ENCODE measurements at places on chromosomes 5 and 9. TPM values are rescaled to one million over a fixed set of nuclear protein-coding genes. Genes with fewer than 3 reads are reported as not detected.

CDH9 gene
- not detected for polyA plus RNA-seq

SLC1A1 gene
- polyA plus RNA-seq: 3.1 TPM

DNA sequence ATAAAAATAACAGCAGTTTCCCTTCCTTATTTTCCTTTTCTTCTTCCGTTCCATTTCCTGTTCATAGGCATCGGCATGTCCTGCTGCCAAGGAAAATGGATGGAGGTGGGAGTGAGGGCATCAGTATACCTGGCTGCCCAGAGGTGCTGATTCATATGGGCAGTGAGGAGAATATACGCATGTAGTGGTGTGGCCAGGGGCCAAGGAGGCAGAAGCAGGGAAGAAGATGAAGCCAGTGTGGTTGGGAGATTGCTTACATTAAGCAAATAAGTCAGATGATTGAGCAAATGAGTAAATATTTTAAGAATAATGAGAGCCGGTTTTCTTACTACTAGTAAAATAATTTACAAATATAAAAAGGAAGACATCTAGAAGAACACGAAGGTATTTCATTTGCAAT lies 344.9 kb upstream of the PAPPA start:
- H3K27ac ChIP-seq: no peak overlapping the region
- no peak overlapping the region for H3K4me3 ChIP-seq
- no peaks in the 10 kb centered on the region for H3K4me1 ChIP-seq

GRCh38 chr5:180171568-180172094 lies 37.4 kb downstream of the RASGEF1C start:
- H3K27me3 ChIP-seq: no peaks in the 10 kb centered on the region
- H3K4me1 ChIP-seq: no peaks in the 10 kb centered on the region
- DNase-seq: no peak
- no peak overlapping the region for H3K27ac ChIP-seq
- H3K36me3 ChIP-seq: no peaks in the 10 kb centered on the region

GRCh38 chr5:126865299-126865698 lies 88.4 kb downstream of the LMNB1 start:
- no peak for DNase-seq
- no peaks in the 10 kb centered on the region for H3K27me3 ChIP-seq
- H3K36me3 ChIP-seq: no peaks in the 10 kb centered on the region
- no peak overlapping the region for H3K27ac ChIP-seq

GRCh38 chr9:88319936-88320747 lies 68.1 kb upstream of the SPIN1 start:
- DNase-seq: no peak
- H3K4me1 ChIP-seq: no peaks in the 10 kb centered on the region
- no peak overlapping the region for H3K27ac ChIP-seq
- no peak overlapping the region for H3K4me3 ChIP-seq
- no peaks in the 10 kb centered on the region for H3K36me3 ChIP-seq

- DNase-seq: no peak
- H3K4me3 ChIP-seq: no peak overlapping the region
- peaks cover 3% of the 10 kb centered on the region for H3K4me1 ChIP-seq
- no peaks in the 10 kb centered on the region for H3K36me3 ChIP-seq
These were observed 164.0 kb downstream of the PAM start for GRCh38 chr5:102918986-102919610.

DNA sequence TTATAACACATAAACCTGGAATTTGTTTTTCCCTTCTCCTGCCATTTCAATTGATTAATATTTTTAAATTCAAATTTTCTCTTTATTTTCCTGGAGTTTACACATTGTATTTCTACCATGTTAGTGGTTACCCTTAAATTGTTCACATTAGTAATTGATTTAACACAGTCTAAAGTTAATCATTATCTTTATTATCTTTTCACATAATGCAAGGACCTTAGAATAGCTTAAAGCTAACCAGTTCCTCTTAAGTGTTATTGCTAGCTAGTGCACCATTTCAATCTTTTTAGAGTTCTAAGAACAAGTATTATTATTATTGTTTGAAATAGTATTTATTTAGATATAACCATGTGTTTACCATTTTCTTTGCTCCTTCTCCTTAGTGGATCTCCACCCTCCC lies 251.2 kb upstream of the FBXL7 start:
- H3K27me3 ChIP-seq: no peaks in the 10 kb centered on the region
- no peak for DNase-seq
- H3K27ac ChIP-seq: no peak overlapping the region
- no peak overlapping the region for H3K4me3 ChIP-seq
- H3K36me3 ChIP-seq: no peaks in the 10 kb centered on the region
- H3K4me1 ChIP-seq: no peaks in the 10 kb centered on the region

DNA sequence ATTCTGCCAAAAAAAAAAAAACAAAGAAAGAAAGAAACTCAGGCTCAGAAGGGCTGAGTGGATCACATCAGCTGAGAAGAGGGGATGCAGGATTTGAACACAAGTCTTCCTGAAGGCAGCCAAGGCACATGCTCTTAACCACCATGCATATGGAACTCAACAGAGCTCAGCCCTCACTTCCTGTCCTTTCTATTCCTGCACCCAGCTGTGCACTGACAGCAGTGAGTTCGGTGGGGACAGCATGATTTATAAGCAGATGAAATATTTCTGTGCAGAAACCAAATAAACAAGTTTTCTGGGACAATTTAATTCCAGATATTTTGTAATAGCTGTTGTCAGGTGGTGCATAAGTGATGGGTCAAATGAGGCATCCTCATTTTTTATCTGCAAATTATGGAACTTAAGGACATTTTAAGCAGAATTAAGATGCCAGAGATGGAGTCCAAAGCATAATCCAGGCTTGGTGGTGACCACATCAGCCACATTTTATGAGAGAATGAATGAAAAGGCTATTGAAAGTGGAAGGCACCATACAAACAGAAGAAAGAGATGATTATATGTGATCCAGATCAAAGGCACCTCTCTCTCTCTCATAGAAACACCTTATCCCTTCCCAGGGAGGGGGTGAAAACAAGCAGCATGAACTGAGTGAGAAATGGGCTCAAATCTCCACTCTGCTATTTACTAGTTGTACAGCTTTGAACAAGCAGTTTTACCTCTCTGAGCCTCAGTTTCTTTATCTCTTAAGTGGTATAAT lies 303.6 kb upstream of the MSX2 start:
- no peaks in the 10 kb centered on the region for H3K27me3 ChIP-seq
- no peak overlapping the region for H3K27ac ChIP-seq
- no peaks in the 10 kb centered on the region for H3K36me3 ChIP-seq
- no peak for DNase-seq

HAVCR1 gene
- polyA plus RNA-seq: not detected

DNA sequence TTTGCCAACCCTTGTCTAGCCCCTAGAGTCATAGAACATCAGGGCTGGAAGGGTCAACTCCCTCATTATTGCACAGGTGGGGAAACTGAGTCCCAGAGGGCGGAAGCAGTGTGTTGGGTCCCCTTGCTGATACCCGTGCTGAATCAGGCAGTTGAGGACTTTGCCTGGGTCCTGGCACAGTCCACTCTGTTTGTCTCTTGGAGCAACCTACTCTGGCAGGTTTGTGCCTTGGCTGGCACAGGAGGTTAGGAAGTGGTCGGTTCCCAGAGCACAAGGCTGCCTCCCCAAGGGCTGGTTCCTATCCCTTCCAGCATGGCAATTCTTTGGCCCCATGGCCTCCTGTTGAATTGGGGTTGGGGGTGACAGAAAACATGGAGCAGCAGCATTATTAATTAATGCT lies 94.5 kb upstream of the SHB start:
- no peak overlapping the region for H3K27ac ChIP-seq
- no peaks in the 10 kb centered on the region for H3K27me3 ChIP-seq
- no peak for DNase-seq
- H3K4me1 ChIP-seq: peaks cover 3% of the 10 kb centered on the region

DNA sequence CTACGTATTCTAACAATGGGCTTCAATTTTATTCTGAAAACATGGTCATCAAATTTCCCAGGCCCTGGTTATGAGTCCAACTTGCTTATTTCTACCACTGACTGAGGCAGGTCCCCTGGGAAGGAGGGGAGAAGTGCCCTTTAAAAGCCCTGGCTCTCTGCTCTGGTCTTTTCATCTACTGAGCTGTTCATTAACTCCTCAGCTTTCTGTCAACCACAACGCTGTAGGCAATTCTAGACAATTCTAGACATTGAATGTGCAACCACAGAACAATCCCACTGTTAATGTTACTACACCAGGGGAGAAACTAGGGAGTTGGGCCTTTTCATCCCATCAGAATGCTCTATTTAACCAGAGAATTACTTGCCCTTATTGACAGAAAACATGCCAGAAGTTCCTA lies 10.0 kb downstream of the MOCS2 start:
- DNase-seq: no peak
- H3K4me3 ChIP-seq: no peak overlapping the region
- no peaks in the 10 kb centered on the region for H3K4me1 ChIP-seq

SARDH gene
- polyA plus RNA-seq: 18.5 TPM

DNA sequence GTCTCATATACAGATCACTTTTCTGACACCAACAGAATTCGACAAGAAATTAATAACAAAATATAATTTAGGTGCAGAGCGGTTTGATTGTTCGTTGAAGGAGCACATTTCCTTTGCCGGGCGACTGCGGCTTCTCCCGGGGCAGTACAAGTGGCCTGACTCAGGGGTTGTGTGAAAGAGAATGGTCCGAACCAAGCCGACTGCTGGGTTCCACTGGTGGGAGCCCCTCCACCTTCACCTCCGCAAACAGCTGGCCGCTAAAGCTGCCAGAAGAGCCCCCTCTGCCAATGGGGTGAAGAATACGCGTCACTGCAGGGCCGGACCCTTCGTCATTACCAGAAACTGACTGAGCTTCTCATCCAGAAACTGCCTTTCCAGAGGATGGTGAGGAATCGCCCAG lies 156.0 kb upstream of the IFNE start:
- no peak overlapping the region for H3K4me3 ChIP-seq
- no peaks in the 10 kb centered on the region for H3K4me1 ChIP-seq
- no peak overlapping the region for H3K27ac ChIP-seq
- H3K27me3 ChIP-seq: no peaks in the 10 kb centered on the region

DNA sequence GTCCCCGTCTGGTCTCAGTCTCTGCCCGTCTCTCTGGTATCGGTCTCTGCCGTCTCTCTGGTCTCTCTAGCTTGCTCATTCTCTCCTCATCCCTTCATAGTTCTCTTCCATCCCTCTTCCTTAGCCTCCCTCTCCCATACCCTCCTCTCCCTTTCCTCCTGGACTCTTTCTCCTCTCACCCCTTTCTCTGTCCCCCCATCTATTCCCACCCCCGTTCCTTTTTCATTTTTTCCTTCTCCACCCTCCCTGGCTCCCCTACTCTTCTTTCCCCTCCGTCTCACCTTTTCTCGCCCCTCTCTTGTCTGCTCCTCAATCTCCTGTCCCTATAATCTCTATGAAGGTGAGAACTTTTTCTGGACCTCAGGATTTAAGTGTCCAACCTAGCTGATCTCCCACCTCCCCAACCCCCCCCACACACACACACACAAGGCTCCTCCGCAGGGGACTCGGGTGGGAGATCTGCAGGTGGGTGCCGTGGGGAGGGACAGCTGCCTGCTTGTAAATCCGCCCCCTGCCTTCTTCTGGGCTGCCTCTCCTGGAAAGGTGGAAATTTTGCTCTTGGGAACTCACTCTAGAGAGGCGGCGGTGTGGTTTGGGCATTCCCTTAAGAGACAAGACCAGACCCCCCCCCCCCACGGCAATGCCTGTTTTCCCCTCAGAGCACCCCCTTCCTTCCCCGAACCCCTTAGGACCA lies 953 bp downstream of the UBE2QL1 start:
- H3K36me3 ChIP-seq: no peaks in the 10 kb centered on the region
- DNase-seq: no peak
- no peaks in the 10 kb centered on the region for H3K4me1 ChIP-seq
- peaks cover 20% of the 10 kb centered on the region for H3K27me3 ChIP-seq

DNA sequence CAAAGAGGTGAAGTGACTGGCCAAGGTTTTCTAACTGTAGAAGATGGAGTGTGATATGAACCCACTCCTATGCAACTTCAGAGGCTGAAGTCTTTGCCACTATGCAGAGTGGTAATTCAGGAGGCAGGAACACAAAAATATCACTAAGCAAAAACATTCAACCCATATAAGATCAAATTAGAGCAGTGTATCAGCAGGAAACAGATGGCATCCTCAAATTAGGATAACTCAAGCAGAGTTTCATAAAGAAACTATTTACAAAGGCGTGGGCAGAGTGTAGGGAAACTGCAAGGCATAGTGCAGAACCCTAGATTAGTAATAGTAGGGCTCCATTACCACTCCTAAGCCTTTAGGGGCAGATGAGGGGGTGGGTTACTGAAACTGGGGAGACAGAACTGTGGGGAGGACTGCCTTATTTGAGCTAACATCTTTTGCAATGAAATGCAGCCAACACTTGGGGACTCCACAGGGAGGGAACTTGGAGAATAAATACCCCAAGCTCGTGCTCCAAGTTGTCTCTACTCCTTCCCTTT lies 72.2 kb downstream of the PTTG1 start:
- H3K36me3 ChIP-seq: no peaks in the 10 kb centered on the region
- H3K27me3 ChIP-seq: no peaks in the 10 kb centered on the region
- DNase-seq: no peak
- no peaks in the 10 kb centered on the region for H3K4me1 ChIP-seq
- no peak overlapping the region for H3K27ac ChIP-seq
- H3K4me3 ChIP-seq: no peak overlapping the region

NTMT1 gene
- polyA plus RNA-seq: 19.5 TPM
